ENCODE measurements at places on chromosomes 12 and 14.

DNA sequence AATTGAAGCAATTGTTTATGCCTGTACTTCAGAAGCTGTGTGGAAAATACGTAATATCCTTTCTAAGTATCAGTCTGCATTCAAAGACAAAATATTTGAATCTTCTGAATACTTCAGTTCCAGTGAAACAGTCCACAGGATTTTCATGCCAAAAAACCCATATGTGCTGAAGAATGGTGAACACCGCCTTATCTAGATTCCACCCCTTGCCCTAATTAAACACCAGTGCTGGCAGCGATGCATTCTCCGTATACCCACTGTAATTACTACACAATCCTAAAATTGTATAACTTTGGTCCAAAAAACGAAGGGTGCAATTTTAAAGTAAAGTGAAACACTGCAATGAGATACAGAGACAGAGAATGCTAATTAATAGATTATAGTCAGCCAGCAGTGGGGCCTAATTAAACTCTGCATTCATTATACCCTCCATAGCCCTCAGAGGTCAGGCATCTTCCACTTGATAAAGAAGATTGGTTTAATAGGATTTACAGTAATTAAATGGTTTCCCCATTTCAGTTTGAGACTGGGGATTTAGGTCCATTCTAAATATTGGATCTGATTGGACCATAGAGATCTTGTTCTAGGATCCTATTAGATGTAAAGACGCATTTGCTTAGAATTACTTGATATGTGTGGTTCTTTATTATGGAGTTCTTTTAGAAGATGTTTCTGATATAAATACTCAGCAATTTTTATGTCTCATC is 43.9 kb downstream of the ERC1 start:
- DNase-seq, result no peak

DNA sequence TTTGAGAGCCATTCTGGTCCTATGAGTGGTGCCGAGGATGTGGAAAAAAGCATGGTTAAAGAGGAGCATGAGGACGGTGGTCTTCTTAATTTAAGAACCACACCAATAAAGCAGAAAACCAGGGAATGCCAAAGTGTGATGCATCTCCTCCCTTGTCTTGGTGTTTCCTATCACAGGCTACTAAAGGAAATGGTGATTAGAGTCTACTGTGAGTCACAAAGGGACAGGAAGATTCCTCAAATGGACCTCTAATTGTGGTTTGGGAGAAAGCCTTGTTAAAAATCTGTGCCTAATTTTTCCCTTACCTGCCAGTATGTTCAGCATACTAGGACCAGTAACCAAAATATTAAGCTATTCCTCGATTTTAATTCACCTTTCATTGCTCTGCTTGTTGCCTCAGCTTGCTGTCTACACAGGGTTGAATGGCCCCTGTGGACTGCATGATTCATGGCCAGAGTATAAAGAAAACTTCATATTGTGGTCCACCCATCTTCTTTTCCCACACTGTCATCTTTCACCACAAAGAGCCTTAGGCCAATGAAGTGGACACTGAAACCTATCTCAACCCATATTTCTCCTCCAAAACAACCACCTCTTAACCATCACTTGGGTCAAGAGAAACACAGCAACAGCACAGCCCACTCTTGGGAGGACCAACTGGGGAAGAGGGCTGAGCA is 38.8 kb downstream of the DIO2 start:
- no peak for DNase-seq

DNA sequence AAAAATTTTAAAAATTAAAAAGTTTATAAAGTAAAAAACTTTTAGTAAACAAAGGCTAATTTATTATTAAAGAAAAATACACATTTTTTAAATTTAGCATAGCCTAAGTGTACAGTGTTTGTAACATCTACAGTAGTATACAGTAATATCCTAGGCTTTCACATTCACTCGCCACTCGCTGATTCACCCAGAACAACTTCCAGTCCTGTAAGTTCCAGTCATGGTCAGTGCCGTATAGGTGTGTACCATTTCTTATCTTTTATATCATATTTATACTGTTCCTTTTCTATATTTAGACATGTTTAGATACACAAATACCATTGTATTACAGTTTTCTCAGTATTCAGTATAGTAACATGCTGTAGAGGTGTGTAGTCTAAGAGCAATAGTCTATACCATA is 28.9 kb downstream of the HEATR5A start:
- no peak for DNase-seq

DNA sequence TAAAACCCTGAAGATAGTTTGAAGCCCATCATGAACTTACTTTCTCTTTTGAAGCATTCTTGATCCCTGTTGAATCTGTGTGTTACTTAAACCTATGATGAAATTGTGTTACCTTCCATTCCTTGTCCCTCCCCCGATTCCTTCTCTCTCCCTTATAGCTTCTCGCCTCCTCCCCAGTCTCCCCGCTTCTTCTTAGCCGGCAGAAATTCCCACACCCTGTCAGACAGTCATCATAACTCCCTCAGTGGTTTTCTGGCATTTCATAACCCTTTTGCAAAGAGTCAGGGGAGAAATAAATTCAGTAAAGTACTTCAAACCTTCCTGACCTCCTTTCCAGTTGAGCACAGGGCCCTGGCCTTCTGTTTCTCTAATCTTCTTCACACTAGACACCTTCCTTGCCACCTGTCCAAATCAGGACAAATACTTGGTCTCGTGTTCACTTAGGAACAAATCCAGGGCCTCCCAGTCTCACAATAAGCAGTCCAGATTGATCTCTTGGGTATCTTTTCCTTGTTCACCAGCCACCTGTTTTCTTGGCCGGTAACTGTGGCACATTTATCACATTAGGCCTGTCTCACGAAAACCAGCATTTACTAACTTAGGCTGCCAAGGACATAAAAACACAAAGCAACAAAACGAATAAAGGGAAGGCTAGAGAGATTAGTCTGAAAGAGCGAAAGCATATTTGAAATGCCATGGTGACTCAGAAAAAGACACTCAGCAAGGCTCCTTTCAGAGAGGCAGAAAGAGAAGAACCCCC is 355.9 kb downstream of the TMTC2 start:
- no peak for DNase-seq

DNA sequence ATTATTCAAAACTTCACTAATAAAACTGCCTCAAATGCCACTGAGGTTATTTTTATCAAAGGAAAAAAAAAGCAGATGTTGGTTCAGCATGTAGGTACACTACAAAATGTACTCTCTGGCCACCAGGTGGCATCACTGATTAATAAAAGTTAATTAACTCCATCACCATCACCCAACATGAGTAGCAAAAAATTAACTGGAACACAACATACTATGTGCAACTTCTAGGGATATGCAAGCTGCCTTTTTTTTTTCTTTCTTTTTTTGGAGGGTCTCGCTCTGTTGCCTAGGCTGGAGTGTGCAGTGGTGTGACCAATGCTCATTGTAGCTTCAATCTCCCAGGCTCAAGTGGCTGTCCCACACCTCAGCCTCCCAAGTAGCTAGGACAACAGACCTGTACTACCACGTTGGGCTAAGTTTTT is 43.8 kb upstream of the NR2C1 start:
- DNase-seq, result peak; percentile 85

GRCh38 chr12:57632958-57633840 is at the start of gene B4GALNT1:
Gene B4GALNT1, minus strand, starts transcription at chr12:57633201. Its CDS starts 1,069 bp downstream, at chr12:57632132.
- peak; percentile 61 for DNase-seq

DNA sequence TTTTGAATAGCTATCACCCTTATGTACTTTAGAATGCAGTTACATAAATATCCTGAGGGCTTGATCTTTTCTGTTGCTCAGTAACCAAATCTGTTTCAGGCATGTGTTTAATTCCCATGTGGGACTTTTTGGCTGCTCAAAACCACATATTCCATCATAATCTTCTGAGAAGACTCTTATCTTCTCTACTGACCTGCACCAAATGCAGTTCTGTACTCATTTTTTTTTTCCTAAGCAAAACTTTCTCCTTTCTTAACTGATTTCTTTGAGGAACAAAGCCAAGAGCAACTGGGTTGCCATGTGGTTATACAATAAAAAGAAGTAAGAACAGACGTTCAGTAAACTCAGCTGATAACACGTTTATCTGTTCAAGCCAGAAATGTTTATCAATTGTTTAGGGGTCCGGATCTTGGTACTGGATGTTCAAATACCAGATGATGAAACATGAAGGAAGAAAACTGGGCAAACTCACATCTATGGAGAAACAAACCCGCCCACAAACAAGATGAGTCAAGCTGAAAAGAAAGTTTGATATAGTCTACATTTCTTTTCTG is 50.1 kb downstream of the TMEM132C start:
- DNase-seq, result no peak

DNA sequence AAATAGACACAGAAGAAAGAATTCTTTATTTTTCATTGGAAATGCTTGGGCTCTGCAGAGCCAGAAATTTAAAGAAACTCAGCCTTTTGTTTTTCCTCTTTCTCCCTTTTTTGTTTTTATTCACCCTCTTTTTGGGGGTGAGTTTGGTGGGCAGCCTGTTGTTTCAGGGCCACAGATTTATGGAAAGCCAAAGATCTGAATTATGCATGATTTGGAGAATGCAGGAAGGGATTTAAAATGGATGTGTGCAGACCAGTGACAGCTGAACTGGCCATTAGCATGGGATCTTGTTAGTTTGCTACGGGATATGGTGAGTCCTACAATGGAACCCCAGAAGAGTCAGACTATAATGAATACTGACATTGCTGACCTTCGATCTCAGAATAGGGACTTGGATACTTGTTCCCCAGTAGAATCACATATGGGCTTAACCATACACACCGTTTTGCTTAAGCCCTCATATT is 7.7 kb upstream of the ATXN2 start:
- DNase-seq, result no peak

GRCh38 chr12:124881123-124881522 is 17.5 kb upstream of the SCARB1 start:
- peak; percentile 16 for DNase-seq

GRCh38 chr14:60396718-60397343 is 89.0 kb downstream of the C14orf39 start:
- no peak for DNase-seq

- DNase-seq, result no peak
These were observed 172.2 kb upstream of the ATP2B1 start for GRCh38 chr12:89880690-89881350.

DNA sequence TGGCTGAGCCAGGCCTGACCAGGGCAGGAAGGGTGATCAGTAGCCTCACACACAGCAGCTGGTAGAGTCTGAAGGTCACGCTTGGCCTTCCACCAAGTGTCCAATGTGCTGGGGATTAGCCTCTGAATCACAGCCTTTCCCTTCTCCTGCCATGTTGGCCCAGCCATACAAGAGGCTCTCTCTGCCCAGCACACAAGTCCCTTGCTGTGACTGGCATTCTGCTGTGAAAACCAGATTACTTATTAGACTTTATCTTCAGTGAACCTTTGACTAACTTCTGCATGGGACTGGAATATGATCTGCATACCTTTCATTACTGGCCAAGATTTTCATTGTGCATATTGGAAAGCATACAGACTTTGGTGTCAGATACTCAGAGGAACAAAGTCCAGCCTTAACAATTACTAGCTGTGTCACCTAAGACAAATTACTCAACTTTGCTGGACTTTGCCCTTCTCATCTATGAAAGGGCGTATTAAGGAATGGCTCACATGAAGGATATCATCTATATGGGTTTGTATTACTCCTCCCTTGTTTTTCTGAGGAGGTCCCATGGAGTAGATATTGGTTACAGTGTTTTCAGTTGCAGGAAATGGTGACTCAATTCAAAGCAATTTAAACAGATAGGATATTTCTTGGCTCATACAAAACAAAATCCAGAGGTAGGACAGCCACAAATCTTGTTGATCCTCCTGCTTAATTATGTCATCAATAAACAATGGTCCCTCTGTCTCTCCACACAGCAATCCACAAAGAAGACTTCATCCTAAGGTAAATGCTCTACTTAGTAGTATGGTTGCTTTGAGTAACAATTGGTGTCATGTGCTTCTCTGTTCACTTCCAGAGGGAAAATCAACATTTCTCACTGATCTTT is 99.6 kb downstream of the DYRK2 start:
- DNase-seq, result no peak
